ENCODE measurements at places on chromosomes 5 and 9.

GRCh38 chr5:55151923-55152842 is 7.8 kb upstream of the GPX8 start:
- DNase-seq = no peak

DNA sequence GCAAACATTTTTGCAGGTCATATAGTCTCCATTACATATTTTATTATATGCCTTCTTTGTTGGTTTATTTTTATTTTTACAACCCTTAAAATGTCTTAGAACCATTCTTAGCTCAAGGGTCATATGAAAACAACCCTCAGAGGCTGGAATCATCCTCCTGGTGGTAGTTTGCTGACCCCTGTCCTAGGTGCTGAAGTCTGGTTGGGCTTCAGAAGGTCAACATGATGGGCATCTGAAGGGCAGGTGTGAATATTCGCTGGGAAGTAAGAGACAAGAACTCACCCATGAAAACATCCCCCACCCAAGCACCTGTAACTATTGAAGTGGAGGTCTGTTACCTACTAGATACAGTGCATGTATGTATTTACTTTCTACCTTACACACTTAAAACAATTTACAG is 75.4 kb downstream of the OSMR start:
- DNase-seq = no peak

DNA sequence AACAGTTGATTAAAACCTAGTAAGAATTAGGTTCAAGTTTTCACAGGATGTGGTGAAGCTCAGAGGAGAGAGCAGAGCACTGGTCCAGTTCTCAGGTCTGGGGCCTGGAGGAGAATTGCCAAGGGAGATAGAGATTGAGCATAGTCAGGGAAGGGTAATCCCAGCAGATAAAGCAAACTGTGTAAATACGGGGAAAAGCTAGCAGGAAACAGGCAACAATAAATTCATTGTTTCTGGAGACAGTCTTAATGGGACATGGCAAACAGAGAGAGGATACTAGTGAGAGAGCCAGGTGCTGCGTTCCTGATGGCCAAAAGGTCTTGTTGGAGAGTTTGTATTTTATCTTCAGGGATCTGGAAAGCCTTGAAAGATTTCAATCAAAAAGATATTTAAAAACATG is 333.0 kb downstream of the PDE4D start:
- no peak for DNase-seq

GRCh38 chr5:143056792-143057579 is 286.8 kb downstream of the ARHGAP26 start:
- no peak for DNase-seq

- no peak for DNase-seq
Measured at GRCh38 chr5:150108711-150109514, 22.6 kb upstream of the CSF1R start.

GRCh38 chr9:76114144-76114543 is 223.7 kb downstream of the PCSK5 start:
- DNase-seq = no peak

- DNase-seq = no peak
Measured at GRCh38 chr5:95734906-95735305, 3.8 kb downstream of the RHOBTB3 start.

DNA sequence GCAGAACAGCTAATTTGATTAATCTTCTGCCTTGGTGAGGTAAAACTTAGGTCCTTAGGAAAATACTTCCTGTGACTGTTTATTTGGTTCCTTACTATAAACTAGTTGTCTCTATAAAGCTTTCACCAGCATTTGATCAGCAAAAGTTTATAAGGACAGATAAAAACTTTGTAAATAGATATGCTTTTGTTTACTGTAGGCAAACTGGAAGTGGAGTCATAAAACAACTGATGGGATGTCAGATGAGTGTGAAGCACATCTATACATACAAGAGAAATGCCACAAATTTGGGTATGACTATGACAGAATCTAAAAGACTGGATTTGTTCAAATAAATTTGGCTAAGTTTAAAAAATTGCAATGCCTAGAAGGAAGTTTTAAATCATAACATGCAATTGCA is 5.5 kb downstream of the PTGER4 start:
- no peak for DNase-seq

- no peak for DNase-seq
Measured at GRCh38 chr9:20643660-20644059, 21.4 kb upstream of the MLLT3 start.

- DNase-seq = no peak
Measured at GRCh38 chr5:60210810-60211209, 317.3 kb upstream of the PDE4D start.

DNA sequence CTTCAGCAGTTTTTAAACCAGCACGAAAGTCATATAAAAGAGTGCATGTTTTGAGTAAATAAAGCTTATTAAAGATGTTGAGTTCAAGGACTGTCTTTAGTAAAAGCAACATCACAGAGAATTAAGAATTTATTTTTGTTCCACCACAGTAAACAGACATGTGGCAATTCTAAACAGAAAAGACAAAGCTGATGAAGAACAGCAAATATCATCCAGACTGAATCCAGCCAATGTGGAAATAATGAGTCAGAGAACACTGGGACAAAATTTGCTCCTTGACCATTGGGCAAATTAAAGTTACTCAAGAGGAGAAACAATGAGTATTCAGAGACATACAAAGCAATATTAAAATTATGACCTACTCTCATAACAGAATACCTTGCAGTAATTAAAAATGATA is 28.8 kb downstream of the OR2K2 start:
- no peak for DNase-seq

DNA sequence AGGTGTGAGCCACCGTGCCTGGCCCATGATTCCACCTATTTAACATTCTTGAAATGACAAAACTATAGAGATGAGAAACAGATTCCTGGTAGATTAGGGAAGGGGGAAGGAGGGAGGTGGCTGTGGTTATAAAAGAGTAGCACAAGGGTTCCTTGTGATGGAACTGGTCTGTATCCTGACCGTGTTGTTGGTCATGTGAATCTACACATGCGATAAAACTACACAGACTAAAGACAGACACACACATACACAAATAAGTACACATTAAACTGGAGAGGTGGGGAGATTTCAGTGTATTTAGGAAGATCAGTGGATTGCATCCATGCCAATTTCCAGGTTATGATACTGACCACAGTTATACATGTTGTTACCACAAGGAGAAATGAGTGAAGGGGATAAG is 60.9 kb downstream of the RNF130 start:
- no peak for DNase-seq

- no peak for DNase-seq
Measured at GRCh38 chr5:33789567-33789957, 102.2 kb downstream of the ADAMTS12 start.

GRCh38 chr5:886716-887325 is 5.8 kb downstream of the BRD9 start:
- no peak for DNase-seq

GRCh38 chr5:158179271-158179670 is 320.3 kb upstream of the CLINT1 start:
- no peak for DNase-seq

DNA sequence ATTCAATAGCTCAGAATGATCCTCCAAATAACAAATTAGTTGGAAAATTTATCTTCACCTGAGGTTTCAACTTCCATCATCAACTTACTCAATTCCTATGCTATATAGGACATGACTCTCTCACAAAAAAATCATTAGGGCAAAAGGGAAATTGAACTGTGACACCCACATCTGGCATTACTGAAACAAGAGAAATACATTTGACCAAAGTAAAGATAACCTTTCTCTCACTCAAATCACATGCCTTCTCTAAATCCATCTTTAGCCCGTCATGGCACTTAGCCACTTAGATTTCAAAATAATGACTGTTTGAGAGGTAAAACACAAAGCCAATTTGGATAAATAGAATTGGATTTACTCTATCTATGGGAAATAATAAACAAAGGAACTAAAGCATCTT is 126.4 kb downstream of the ADAMTS6 start:
- no peak for DNase-seq

GRCh38 chr9:3824581-3824980 is 298.8 kb upstream of the RFX3 start:
- DNase-seq = no peak

DNA sequence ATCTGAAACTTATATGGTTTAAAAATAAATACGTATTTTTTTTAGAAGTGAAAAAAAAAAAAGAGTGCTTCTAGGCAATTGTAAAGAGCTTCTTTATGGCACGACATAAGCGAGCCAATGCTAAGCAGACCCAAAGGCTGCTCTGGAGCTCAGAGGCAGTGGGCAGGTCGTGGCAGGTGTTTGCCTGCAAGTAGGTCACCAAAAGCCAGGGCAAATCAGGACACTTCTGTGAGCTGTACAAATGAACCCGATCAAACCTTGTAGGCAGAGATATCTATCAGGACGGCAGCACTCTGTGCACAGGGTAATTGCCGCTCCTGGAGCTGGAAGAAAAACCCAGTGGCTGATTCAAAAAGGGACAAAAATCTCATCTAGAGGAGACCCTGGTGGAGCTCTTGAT is 75.9 kb downstream of the IRX2 start:
- DNase-seq = no peak

DNA sequence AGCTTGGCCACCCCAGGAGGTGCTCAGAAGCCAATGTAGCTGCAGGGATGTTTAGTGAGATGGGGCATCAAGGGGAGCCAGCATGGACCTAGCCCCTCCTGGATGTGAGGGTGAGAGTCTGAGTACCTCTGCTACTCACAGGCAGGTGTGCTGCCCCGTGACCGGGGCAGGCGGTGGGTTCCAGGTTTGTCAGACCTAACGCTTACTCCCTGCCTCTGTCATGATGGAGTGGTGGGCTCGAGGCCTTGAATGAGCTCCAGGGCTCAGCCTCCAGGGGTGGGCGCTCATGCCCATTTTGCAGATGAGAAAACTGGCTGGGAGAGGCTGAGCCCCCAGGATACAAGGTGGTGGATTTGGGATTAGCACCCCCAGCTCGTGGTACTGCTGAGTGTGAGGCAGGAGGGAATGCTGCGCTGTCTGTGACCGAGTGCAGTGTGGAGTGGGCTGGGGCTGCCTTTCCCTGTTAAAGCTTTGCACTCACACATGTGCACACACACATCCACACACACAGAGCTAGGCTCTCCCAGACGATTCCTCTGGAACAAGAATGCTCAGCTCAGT is 1.5 kb downstream of the RXRA start:
- no peak for DNase-seq

DNA sequence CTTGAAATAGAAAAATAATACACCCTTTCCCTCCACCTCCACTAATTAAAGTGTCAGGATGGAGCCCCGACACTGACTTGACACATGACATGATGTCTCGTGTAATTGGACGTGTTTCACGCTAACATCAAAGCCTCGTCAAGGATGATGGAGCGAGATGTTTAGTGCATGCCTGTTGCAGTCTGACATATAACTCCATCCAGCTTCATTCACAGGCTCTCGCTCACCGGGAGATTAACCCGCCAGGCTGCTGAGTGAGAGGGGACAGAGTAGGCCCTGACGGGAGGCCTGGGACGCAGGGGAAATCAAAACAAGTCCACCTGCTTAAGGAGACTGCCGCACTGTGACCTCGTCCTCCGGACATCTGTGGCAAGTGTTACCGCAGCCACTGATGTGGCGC is 263.5 kb downstream of the SLIT3 start:
- DNase-seq = no peak

GRCh38 chr5:137335493-137335892 is 163.6 kb downstream of the SPOCK1 start:
- DNase-seq = no peak

GRCh38 chr9:69178583-69179011 is 4.5 kb downstream of the TJP2 start:
- no peak for DNase-seq

GRCh38 chr5:107705402-107706014 is 34.8 kb upstream of the EFNA5 start:
- no peak for DNase-seq

DNA sequence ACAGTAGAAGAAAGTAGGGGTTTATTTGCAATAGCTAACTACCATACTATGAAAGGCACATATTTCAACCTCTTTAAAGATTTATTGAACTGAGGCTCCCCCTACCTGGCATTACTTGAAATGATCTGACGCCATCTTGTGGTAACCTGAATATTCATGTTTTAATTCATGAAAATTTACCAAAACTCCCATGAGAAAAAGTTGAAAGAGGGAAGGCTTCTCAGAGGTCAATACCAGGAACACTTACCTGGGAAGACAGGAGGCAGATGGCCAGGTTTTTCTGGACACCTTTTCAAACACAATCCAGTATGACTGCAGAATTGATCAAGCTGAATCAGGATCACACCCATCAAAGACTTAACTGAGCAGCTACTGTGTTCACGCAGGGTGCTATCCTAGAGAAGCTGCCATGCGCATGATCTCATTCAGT is 9.4 kb downstream of the PRELID2 start:
- DNase-seq = peak; percentile 32

GRCh38 chr9:123002754-123003153 is 30.7 kb upstream of the GPR21 start:
- no peak for DNase-seq

DNA sequence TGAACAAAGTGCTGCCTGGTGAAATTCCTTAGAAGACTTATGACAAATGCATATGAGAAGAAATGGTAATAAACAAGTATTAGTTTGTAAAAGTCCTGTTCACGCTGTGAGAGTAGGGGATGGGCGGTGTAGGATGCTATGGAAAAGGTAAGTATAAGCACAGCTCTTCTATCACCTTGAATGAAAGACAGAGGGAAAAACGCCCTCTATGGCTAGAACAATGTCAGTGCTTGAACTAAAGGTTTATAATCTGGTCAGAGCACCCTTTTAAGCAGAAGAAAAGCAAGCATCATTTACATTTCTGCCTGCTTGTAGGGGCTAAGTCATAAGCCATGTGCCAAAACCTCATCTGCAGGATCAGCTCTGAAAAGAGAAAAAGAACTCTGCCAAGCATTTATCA is 115.2 kb downstream of the LHFPL2 start:
- no peak for DNase-seq

DNA sequence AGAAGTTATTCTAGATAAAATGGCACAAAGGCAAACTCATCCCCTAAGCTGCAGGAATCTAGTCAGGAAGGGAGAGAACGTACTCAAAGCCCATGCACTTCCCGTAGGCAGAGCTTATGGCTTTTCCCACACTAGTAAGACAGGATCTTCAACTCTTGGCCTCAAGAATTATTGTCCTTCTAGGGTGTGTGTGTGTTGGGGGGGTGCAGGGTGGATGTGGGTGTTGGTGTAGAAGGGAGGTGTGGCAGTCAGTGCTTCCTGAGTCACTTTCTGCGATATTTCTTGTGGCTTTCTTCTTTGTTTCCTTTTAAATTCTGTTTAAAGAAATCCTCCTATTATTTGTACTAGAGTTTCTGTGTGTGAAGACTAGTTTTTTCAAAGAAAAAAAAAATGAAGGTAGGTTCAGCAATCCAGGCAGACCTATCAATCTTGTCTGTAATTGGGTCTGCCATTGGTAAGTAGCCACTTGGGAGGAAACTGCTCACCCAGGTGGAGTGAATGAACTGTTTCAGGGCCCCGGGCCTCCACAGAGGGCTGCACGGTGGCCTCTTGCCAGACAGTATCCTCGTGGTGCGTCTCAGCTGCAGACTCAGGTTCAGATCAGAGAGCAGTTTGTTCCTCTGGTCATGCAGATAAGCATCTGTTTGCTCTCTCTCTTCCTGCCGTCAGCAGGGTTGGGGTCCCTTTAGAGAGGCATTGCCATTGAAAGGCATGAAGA is 131.9 kb downstream of the NPR3 start:
- no peak for DNase-seq

- peak; percentile 61 for DNase-seq
Measured at GRCh38 chr5:76960004-76960625, 7.3 kb downstream of the CRHBP start.
